NAMALWA (cell line): ENCODE measurements at places on chromosomes 1 and 21.

DNA sequence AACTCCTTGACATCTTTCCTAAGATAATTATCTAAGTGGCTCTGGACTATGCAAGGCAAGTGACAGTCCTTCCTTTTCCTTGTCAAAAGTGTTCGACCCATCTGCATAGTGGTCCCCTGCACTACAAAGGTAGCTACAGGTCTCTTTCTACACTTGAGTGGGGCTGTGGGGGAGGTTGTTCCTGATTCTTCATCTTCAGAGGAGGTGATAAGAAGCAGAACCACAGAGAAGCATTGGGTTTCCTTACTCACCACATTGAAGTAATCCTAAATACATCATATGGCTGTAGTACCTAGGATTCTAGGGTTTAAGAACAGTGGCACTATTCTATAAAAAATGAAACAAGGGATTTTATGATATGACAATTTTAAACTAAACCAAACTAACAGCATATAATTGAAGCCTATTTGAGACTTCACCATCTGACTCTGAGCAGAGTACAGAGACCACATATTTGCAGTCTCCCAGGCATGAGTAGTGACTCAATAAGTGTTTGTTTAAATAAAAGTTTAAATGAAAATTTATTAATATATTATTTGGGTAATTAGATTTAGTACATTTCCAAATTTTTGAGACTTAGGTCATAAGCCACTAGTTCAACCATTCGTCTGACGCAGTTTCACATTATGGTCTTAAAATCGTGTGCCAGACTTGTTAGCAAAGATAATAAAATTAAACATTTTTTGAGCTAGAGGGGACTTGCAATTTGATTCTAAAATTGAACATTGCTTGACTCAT lies 54.9 kb upstream of the NEK7 start:
- no peak for DNase-seq

DNA sequence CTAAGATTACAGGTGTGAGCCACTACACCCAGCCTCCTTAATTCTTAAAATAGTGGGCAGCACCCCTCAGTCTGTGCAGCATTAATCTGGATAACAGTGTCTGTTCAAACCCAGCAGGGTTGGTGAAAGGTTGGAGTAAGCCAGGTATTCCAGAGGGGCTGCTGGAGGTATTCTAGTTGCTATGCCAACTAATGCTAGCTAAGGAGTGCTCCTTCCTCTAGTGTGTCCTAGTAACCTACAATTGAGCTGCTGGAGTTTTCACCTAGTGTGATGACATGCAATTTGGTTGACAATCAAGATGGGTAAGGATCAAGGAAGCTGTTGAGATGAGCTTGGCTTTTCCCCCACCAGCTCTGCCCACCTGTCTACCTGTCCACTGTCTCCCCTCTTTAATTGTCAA lies 100.2 kb upstream of the IPO9 start:
- DNase-seq, result no peak

DNA sequence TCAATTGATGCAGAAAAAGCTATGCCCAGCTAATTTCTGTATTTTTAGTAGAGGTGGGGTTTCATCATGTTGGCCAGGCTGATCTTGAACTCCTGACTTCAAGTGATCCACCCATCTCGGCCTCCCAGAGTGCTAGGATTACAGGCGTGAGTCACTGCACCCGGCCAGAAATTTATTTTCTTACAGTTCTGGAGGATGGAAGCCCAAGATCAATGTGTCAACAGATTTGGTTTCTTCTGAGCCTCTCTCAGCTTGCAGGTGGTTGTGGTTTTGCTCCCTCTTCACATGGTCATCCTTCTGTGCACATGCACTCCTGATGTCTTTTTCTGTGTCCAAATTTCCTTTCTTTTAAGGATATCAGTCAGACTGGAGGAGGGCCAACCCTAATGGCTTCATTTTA lies 35.6 kb downstream of the SHCBP1L start:
- peak; percentile 79 for DNase-seq

GRCh38 chr21:38404177-38404576 lies 94.1 kb downstream of the ERG start:
- peak; percentile 27 for DNase-seq

- no peak for DNase-seq
These were observed 81.6 kb upstream of the KCNE2 start for GRCh38 chr21:34282223-34282622.

GRCh38 chr1:2044510-2045319 lies 5.5 kb upstream of the PRKCZ start:
- DNase-seq, result peak; percentile 81

DNA sequence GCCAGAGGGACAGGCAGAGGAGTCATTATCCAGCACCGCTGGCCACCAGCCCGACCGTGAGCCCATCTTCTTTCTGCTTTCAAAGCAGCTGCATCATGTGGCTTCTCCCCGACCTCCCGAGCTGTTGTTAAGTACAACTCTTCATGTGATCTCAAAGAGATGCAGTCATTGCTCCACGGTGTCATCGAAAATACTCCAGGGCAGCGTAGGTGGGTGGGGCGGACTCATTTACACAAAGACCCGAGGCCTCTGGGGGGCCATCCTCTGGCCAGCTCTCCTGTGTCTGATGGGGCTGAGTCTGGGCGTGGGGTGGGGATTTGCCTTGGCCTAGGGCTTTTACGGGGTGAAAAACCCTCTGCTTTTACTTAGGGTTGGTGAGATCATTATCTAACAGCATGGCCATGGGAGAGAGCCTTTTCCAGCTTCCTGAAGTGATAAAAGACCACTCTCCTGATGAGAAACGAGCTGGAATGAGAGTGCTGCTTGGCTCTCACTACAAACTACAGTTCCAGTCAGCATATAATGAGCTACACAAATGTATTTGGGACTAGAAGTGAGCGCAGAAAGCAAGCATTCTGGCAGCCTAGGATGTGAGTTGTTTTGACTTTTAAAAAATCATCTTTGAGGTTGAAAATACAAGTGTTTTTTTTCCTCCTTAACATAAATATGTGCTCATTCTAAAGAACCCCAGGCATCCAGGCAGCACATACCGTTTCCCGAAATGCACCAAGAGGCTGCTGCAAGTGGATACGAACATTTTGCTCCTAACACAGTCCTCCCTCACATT lies 165.0 kb downstream of the RHOU start:
- no peak for DNase-seq

DNA sequence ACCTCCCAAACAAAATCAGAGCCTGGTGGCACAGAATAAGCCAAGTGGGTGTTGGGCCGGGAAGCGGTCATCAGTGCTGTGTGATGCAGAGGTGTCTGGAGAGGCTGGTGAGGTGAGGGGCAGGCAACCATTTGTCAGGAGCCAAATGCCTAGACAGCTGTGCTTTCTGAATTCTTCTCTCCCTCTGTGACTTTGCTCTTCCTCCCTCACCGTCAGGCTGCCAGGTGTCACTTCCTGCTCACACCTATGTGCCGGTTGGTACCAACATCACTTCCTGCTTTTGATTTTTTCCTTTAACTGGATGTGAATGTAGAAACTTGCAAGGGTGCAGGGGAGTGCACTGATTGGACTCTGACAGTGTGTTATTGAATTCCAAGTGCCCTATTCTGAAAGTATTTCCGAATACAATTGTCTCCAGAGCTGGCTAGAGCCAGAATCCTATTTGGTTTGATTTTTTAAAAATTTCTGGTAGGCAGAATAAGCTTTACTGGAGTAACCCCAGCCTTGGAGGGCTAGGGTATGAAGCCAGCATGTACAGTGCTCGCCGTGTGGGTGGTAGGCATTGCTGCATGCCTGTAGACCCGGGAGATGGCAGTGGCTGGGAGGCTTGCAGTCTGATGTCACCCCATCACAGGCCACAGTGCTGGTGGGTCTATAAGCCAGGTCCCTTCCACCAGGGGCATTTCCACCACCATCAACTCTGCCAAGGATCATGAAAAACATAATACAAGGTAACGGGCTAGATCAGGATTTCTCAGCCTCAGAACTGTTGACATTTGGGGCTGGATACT lies 210.9 kb downstream of the KAZN start:
- DNase-seq, result no peak

DNA sequence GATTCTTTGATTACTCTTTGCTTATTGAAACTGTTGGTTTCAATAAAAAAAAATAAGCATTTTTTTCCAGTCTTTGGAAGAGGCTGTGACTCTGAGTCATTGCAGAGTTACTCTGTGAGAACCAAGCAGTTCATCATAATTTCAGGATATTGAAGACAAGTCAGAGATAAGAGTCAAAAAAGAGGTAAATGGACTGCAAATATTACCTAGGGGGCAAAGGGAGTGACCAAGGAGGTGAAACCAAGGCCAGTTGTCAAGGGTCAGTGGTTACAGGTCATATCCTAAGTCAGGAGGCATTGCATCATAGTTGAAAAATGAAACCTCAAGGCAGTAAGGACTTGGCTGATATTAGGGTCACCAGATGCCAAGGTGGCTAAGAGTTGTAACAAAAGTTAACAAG lies 597.1 kb upstream of the USP24 start:
- DNase-seq, result no peak

DNA sequence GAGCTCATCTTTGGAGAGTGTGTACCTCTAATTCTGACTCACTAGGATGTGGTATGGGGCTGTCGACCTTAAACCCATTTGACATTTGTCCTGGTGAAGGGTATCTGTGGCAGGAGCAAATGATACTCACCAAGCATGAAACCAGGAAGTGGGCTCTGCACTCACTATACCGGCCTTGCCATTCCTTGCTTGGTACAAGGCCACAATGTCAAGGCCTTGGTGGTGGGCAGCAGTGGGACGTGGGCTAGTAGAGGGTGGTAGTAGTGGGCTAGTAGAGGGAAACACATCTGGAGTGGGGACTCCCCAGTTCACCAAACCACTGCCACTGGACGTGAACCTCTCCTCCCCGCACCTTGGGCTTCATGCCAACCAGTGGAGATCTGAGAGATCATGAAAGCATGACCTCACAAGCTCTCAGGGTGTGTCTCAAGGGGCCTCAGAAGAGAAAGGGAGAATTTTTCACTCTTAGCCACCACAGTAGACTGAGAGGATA lies 11.5 kb downstream of the TNFSF4 start:
- DNase-seq, result peak; percentile 55

DNA sequence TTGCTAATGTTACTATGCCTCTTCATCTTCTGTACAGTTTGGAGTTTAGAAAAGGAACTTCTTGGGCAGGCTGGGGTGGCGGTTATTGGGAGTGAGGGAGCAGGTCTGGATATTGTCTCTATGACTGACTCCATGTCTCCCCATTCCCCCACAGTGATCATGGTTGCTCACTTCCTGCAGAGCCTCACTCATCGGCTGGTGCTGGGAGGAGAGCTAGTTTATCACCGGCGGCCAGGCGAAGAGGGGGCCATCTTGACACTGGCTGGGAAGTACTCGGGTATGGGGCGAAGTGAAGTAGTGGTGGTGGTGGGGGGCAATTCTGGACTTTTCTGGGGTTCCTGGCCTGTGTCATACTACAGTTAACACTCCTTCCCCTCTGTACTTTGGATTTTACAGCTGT lies 2.2 kb downstream of the TOMM40L start:
- DNase-seq, result no peak

GRCh38 chr1:232029315-232029714 lies 402.7 kb downstream of the DISC1 start:
- no peak for DNase-seq

DNA sequence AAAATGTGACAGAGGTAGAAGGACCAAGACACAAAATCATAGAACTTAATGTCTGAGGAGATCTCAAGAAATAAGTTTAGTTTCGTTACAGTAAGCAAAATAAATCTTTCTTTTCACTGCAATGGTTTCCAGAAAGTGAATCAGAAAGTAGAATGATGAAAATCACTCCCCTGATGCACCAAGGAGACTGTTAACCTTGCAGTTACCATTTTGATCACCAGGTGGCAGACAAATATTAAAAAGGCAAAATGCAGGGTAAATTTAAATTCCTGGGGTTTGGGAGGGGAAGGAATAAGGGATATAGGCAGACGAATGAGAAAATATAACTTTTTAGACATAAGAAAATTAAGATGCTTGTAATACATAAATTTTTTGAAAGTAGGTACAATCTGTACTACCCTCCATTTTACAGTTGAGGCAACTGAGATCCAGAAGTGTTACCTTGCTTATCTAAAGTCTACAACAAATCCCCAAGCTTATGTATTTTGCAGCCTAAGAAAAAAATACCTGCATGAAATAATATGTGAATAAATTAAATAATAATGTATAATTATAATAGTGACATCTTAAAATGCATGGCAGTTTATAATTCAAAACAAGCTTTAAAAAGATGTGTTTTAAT lies 253.2 kb downstream of the CRB1 start:
- peak; percentile 74 for DNase-seq

- DNase-seq, result no peak
These were observed 59.9 kb downstream of the TNN start for GRCh38 chr1:175127565-175127964.

DNA sequence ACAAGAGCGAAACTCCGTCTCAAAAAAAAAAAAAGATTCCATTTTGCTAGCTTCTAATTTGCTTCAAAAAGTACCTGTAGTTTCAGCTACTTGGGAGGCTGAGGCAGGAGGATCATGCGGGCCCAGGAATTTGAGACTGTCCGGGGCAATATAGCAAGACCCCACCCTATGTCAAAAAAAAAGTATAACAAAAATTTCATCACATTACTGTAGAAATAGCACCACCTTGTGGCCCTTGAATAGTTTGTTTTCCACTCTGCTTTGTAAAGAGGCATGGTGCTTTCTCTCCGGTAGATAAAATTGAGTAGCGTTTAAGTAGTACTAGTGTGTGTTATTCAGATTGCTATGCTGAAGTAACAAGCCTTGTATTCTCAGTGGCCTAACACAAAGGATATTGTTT lies 18.2 kb upstream of the MSTO1 start:
- peak; percentile 91 for DNase-seq

DNA sequence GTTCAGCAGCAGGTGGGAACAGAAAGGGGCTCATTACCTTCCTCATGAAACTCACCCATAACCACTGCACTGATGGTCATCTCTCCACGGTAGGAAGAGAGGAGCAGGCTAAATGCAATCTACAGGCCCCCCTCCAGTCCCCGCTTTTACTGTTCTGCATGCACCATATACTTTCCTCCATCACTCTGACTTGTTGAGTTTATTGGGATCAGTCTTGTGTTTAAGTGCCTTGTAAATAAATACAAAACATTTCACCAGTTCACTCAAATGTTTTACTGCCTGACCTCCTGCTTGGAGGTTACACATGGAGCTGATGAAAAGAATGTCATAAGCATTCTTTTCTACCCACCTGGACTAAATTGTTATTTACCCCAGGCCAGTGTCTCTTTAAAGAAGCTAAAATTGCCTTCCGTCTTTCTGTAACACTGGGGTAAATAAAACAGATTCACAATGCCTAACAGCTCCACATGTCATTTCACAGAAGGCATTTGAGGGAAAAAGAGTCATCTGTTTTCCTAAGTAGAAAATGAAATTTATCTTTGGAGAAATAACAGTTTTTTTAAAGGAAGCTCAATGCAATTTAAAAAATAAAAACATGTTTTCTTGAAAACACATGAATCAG lies 30.7 kb downstream of the PTPN14 start:
- DNase-seq, result no peak

GRCh38 chr21:46055863-46056281 lies 42.0 kb upstream of the COL6A2 start:
- DNase-seq, result no peak

- no peak for DNase-seq
These were observed 19.2 kb downstream of the MAB21L3 start for GRCh38 chr1:116130356-116130755.

GRCh38 chr1:18967066-18967690 lies 10.7 kb upstream of the IFFO2 start:
- no peak for DNase-seq
